ENCODE measurements at places on chromosomes 5 and 9.

DNA sequence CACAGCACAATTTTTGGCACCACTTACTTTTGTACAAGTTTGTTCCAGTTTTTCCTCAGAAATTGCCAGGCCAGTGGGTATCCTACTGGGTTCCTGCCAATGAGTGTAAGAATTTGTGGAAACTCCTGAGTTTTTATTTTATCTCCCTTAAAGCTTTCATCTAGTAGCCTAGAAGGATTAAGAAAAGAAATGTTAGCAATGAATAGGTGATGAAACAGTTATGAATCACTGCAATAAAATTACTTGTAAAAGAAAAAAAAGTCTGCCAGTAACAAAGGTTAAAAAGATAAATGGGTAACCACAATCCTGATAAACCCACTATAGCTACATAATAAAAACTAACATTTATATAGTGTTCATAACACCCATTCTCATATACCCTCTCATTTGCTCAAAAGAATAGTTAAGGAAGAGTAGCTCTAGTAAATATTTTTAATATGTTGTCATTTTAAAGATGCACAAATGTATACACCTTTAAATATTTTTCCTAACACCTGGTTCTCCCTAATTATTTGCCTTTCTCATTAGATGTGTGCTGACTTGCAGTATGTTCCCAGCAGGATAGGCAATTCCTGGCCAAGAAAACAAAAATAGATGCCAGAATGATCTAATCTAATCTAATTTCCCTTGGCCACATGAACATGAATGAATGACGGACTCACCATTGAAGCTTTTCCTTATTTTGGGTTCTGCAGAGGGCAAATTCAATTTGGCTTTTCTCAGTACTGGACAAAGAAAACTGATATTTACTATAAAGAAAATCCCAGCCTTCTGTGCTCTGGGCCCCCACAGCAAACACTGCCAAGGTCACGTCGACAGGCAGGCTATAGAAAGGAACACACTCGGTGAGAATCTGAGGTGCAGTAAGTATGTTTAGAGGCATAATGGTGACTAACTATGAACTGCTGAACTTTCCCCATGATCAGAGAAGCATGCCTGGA is 26.4 kb downstream of the ERAP1 start:
- no peak for DNase-seq

DNA sequence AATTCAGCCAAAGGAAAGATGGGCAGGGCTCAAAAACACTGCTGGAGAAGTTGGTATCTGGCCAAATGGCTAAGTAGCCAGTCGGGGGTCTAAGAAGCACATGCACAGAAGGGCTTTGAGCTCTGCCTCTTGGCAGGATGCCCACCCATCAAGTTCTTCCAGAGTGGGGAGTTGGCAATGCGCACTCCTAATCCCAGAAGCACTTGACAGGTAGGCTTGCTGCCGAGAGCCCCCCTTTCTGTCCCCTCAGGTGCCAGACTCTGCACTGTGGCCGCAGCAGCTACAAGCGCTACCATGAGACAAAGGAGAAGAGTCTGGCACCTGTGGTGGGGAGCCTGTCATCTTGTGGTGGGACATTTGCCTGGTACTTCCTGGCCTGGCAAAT is 252.9 kb upstream of the SLC24A2 start:
- DNase-seq, result no peak

DNA sequence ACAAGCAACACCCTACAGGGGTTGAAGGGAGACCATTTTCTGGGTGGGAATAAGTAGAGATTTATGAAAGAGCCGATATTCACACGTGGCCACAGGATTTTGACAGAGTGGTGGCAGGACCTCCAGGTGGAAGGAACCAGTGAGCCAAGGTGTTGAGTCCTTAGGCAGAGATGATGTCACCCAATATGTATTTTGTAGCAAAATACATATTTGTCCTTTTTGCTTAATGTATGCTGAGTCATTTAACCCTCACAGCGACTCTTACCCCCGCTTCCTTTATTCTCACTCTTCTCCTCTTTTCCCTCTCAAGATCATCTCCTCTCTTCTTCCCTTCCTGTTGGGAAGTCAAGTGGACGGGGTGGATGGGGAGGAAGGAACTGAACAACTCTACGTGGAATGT is 215.7 kb upstream of the S1PR3 start:
- DNase-seq, result no peak

DNA sequence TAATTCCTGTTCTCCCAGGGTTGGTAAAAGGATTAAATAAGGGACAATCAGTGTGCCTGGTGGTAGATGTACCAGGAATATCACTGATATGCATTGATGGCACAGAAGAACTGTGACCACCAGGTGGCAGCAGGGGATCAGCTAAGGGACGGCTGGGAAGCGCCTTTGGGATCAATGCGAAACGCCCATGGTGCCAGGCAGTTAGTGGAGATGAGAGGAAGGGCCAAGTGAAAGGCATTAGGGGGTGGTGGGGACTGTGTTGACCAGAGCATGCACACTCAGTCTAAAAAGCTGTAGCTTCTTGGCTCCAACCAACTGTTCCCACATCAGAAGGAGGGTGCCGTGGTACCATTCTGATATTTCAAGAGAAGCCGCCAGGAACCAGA is 55.6 kb downstream of the ARHGEF37 start:
- DNase-seq, result no peak

DNA sequence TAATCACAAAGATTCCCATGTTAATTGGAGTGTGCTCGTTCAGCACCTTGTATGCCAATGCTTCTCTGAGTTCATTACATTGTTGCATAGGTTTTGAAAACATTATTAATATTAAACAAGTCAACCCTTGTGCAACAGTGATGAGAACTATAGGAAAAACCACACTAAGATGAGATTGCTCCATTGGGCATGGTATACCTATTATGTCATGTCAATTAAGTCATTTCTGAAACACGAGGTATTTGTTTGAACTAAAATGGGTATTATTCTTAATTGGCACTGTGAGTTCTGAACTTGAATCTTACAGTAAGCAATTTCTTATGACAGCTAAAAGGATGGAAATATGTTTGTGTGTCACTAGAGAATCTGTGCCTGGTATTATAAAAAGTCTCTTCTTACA is 447.7 kb downstream of the EFNA5 start:
- DNase-seq, result no peak

GRCh38 chr5:153358315-153358976 is 132.0 kb upstream of the GRIA1 start:
- no peak for DNase-seq

- DNase-seq, result no peak
Measured at GRCh38 chr9:32069969-32070368, 314.5 kb upstream of the ACO1 start.

- DNase-seq, result no peak
Measured at GRCh38 chr5:30050056-30050815, 1143.2 kb upstream of the CDH6 start.

DNA sequence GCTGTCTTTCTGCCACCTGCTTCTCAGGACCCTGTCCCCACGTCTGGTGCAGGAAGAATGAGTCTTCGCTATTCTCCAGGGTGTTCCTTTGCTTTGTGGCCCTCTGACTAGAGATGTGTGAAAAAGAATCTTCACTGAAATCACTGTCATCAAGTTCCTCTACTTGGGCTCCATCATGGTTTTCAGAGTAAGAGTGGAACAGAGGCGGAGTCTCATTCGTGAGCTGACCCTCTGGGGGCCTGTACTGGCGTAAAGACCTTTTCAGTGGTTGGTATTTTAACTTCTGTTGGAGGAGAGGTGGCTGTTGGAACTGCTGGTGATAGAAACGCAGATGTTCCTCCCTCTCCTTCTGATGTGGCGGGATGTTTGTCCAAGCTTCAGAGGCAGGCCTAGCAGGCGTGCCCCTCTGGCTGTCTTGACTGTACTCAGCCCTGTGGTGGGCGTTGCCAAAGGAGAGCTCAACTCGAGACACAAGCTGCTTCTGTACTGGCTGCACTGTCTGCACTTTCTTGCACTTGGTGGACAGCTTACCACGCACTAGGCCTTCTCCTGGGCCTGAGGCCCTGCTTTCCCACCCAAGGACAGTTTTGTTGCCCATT is 72.0 kb downstream of the KIF24 start:
- DNase-seq, result no peak

DNA sequence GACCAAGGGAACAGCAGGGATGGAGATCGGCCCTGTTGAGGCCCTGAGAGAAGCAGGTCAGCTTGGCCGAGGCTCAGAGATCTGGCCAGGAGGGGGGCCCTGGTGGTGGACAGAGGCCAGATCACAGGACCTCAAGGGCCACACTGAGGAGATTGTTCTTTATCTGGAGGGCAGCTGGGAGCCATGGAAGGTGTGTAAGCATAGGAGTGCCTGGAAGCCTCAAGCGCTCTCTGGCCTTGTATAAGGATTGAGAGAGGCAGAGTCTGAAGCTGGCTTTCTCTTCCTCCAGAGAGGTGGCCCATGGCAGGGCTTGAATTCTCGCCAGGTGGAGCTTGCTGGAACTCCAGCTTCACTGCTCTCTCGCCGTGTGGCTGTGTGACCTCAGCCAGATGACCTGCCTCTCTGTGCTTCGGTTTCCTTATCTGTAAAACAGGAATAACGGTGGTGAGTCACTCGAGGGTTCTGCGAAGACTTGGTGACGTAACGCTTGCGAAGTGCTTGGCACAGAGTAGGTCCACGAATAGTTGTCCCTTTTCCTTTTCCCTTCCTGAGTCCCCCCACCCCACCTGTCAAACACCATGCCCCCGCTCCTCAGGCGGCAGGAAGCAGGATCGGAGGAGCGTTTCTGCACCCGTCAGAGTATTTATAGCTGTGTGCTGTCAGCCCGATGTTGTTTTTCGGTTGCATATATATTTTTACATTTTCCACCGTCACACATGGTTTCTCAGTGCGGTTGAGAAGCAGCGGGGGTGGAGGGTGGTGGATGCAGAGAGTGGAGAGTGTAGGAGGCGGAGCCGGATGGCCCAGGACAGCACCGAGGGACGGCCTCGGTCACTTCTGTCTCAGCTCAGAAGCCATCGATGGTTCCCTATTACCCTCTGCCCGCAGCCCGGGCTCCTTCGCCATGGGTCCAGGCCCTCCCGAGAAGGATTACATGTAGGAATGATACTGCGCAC is 17.0 kb upstream of the CRB2 start:
- DNase-seq, result no peak

- no peak for DNase-seq
Measured at GRCh38 chr5:31847354-31847753, 208.4 kb downstream of the PDZD2 start.

- no peak for DNase-seq
Measured at GRCh38 chr9:86281593-86282076, 703 bp downstream of the ISCA1 start.

- no peak for DNase-seq
Measured at GRCh38 chr9:111413996-111414395, 70.2 kb downstream of the ECPAS start.

GRCh38 chr5:142411656-142412425 is 87.0 kb upstream of the SPRY4 start:
- no peak for DNase-seq

- no peak for DNase-seq
Measured at GRCh38 chr5:156411185-156411613, 84.2 kb downstream of the SGCD start.

DNA sequence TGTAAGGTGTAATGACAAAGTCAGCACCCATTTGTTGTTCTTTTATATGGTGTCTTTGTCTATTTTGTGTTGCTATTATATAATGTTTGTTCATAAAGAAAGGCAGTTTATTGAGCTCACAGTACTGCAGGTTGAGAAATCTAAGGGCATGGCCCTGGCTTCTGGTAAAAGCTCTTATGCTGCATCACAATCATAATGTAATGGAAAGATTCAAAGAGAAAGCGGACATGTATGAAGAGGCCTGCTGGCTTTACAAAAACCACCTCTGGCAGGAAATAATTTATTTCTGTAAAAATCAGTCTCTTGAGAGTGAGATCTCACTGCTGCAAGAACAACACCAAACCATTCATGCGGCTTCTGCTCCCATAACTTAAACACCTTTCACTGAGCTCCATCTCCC is 746.7 kb upstream of the FAM174A start:
- DNase-seq, result no peak

- DNase-seq, result no peak
Measured at GRCh38 chr9:132504488-132504887, 77.9 kb upstream of the BARHL1 start.
